ENCODE measurements at places on chromosomes 6 and 20.

- DNase-seq = no peak
Observed at GRCh38 chr20:46870041-46870440, 24.6 kb upstream of the EYA2 start.

DNA sequence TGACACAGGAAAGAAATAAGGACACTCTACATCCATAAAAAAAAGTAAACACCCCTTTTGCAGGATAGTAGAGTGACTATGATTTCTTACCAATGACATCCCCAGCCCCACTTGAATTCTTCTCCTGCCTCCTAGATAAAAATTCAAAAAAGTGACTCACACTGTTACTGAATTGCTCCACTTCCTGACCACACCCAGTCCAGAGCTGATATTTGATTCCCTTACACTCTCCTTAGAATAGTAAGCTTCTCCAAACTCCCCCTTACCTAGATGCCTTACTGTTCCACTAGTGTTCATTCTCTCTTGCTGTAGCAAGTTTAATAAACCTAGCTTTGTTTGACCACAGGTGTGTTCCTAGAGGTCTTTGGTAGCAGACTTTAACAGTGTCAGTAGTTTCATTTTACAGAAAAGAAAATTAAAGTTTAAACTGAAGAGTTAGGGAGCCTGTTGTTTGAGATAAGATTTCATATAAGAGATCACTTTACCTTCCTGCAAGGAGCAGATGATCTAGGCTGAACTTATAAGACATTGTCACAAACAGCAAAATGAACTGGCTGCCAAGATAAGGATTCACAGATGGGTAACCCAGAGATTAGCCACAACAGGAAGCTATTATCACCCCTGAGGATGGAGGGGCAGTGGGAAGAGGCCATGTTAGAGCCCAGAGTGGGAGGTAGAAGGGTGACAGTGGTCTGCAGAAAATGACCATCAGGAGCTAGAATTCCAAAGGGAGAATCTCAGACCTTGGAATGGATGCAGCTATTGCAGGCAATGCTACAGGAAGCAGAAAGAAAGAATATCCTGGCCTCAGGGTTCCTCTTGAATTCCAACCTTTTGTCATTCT lies 28.4 kb upstream of the BTN3A2 start:
- no peak for DNase-seq

GRCh38 chr6:21199262-21199661 lies 394.3 kb upstream of the SOX4 start:
- DNase-seq = no peak

- no peak for DNase-seq
Observed at GRCh38 chr6:170025341-170025911, 265.5 kb downstream of the DLL1 start.

- no peak for DNase-seq
Observed at GRCh38 chr6:91020744-91021143, 433.9 kb upstream of the MAP3K7 start.

DNA sequence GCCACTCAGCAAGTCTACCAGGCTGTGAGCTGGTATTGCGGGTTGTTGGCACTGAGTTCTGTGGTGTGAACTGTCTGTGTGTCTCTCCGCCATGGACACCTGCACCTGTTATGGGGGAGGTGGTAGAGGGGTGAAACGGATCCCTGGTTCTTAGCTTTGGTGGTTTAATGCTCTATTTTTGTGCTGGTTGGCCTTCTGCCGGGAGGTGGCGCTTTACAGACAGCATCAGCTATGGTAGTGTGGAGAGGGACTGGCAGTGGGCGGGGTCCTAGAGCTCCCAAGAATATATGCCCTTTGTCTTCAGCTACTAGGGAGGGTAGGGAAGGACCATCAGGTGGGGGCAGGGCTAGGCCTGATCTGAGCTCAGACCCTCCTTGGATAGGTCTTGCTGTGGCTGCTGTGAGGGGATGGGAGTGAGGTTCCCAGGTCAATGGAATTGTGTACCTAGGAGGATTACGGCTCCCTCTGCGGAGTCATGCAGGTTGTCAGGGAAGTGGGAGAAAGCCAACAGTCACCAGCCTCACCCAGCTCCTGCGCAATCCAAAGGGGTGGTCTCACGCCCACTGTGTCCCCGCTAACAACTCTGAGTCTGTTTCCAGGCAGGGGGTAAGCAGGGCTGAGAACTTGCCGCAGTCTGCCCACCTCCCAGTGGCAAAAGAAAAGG lies 154.3 kb downstream of the CCDC170 start:
- DNase-seq = no peak

DNA sequence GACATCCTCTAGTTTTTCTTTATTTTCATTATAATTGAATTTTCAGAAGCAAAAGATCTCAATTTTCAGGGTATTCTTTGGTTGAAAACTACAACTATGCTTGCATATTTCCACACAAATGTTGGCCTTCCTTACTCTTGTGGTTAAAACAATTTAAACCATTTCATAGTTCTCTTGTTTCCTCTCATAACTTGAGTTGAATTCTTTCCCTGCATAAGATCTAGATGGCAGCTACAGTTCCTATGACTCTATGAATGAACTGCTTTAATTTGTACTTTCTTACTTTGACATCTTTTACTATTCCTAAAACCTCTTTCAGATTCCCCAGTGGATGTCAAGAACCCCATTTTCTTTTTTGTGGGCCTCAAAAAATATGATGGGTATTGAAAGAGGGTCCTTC lies 564.5 kb downstream of the NKAIN2 start:
- DNase-seq = no peak

DNA sequence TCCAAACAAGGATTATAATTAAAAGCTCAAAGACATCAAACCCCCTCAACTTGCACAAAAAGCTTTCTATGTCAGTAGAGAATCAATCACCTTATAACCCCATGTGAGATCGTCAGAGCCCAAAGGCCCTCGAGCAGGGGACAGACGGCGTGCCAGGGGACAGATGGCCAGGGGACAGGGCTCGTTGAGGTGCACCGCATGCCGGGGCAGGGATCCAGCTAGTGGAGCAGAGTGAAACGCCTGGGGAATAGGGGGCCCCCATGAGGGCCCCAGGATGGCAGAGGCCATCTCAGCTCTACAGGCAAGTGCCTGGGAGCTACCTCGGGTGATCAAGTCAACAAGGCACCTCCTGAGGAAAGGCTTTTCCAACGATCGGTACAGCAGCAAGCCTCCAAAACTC lies 28.6 kb downstream of the DIDO1 start:
- no peak for DNase-seq

- DNase-seq = no peak
Observed at GRCh38 chr6:73955800-73956199, 259.8 kb downstream of the CD109 start.

DNA sequence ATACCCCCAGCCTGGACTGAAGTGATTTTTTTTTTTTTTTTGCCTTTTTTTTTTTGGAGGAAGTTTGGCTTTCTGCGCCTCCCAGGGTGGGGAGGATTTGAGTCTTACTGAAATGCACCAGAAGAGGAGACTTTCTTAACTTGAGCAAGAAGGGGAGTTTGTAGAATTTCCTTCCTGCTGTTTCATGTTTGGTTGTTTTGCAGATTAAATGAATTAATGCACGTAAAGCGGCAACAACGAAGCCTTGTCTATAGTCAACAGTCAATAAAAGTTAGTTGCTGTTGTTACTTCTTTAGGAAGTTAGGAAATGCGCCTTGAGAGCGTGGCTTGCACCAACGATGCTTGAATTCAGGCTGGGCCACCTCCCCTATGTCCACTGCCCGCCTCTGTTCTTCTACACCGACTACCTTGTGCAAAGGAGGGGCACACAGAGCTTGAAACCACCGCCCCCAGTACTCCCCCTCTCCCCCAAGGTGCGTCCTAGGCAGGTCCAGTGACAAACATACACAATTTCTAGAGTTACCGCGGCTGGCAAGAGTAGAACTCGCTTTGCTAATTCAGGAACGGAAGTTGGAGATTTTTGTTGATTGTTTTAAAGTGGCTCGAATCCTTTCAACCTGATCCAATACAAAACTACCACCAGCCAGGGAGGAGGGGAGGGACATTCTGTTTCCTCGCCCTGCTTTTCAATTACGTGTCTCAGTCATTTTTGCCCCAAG lies 830 bp upstream of the CYP24A1 start:
- DNase-seq = no peak

DNA sequence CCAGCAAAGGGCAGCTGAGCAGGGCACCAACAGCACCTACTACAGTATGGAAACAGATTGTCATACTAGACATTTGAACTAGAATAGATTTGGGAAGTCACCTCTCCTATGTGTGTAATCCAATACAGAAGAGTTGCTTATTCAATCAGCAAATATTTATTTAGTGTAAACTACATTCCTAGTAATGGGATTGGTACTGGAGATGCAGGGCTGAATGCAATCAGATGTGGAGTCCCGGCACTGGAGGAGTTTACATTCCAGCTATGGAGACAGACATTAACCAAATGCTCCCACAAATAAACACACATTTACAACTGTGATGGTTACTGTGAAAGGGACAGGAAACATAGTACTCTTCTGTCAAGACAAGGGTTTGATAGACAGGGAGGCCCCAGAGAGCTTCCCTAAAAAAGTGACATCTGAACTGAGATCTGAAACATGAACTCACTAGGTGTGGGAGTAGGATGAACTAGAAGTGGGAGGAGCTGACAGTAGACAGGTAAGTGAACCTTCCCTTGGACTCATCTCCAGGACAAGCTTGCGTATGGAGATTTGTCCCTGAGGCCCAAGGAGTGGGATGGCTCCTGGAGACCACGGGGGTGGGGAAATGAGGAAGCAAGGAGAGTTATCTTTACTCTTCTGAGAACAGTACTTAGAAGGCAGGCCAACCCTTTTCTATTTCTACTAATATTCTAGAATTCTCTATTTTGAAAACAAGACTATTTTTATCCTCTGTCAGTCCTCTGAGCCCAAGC lies 420.5 kb downstream of the MAFB start:
- no peak for DNase-seq

DNA sequence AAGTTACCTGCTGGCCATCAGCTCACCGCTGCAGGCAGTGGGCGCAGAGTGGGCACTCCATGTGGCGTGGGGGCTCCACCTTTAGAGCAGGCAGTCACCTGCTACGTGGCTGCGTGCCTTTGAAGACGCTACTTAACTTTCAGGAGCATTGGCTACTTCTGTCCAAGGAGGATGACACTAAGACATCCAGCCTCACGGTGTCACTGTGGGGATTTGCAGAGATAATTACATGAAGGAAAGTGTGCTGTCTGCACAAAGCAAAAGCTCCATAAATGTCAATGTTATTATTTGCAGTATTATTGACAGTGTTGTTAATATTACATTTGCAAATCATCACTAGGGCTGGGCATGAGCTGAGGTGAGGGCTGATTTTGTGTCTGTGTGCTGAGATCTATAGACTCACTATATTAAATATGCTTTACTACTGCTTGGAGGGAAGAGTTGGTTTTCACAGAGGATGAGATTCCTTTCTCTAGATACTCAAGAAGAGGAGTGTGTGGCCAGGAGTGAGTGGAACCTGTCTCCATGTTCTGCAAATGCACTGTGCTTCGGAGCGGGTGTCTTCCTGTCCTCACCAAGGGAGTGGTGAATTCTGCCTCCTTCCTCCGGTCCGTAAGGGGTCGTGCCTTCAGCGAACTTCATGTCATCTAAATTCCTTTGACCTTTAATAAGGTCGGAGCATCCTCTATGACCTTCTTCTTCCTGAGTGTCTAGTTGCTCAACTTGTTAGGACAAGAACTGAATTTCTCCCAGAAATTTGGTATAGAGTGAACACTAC lies 165.8 kb upstream of the SYNDIG1 start:
- no peak for DNase-seq

- no peak for DNase-seq
Observed at GRCh38 chr6:134035823-134036296, 16.6 kb downstream of the SLC2A12 start.

GRCh38 chr20:49656304-49656703 lies 57.4 kb downstream of the B4GALT5 start:
- DNase-seq = no peak

- DNase-seq = no peak
Observed at GRCh38 chr6:133787859-133788505, 100.9 kb upstream of the TCF21 start.

DNA sequence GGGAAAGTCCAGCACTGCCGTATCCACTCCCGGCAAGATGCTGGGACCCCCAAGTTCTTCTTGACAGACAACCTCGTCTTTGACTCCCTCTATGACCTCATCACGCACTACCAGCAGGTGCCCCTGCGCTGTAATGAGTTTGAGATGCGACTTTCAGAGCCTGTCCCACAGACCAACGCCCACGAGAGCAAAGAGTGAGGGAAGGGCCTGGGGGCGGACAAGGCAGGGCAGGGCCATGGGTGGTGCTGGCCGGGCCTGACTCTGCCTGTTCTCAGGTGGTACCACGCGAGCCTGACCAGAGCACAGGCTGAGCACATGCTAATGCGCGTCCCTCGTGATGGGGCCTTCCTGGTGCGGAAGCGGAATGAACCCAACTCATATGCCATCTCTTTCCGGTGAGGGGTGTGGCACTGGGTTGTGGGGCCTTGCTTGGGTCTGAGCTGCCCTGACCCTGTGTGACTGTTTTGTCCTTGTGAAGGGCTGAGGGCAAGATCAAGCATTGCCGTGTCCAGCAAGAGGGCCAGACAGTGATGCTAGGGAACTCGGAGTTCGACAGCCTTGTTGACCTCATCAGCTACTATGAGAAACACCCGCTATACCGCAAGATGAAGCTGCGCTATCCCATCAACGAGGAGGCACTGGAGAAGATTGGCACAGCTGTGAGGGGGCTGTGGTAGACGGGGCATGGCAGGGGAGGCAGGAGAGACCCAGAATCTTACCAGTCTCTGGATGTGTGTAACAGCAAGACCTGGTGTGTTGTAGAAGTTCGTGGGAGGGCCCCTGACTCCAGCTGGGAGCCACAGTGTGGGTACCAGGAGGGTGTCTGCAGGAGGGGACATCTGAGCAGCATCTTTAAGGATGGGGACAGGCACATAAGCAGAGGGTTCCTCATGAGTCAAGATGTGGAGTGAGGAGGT lies 29.1 kb downstream of the PLCG1 start:
- no peak for DNase-seq

DNA sequence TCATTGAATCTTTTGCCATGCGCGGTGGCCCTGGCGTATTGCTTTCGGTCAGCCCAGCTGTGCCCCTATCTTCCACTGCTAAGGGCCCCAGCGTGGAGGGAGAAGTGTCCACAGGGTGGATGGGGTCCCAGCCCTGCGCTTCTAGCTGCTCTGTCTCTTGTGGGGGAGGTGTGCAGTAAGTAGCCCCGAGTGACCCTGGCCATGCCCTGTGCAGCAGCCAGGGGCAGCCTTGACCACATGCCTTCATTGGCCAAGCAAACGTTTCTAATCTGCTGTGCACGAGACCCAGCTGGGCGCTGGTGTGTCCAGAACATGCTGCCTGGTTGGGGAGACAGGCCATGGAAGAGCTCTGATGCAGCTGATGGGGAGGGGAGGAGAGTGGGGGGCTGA lies 13.6 kb downstream of the TMEM181 start:
- no peak for DNase-seq

All from GM04504 (cell line).